SIG-M5 (cell line): ENCODE measurements at places on chromosomes 4 and X.

DNA sequence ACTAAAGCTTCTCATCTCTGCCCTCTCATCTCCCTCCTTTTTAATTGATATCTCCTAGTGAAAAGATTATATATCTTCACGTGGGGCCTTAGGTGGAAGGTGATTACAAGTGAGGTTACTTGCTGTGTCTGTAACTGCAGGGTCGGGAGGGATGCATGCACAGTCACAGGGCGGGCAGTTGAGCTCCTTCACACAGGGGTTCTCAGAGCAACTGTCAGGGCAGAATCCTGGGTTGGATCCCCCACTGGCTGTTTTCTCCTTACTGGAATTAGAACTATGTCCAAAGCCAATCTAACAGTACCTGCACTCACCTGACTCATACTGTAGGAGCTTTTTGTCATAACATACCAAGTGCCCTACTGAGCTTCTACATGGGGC is 141.1 kb downstream of the AASDH start:
- DNase-seq = no peak

DNA sequence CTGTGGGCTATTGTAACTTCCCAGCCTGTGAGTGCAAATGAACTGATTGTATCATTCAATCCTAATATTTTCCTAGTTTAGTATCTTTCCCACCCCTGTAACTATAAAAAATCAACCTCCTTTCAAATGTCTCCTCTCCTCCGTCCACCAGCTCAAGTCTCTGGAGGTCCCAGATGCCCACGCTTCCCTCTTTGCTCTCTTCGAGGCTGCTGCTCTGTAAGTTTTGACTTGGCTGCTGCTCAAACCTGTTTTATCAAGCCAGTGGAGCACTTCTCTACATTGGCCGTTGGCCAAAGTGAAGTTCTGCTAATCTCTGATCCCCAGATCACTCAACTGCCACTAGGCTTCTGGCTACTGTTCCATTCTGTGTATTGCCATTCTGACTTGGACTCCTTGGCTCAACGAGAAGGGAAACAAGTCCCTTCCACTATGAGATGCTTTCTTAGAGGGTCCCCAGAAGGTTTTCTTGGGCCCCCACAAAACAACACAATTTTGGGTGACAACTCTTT is 60.7 kb upstream of the RAPGEF2 start:
- DNase-seq = no peak

- no peak for DNase-seq
Measured at GRCh38 chrX:42886519-42886918, 108.6 kb upstream of the PPP1R2C start.

- no peak for DNase-seq
Measured at GRCh38 chr4:154433543-154433942, 58.1 kb downstream of the DCHS2 start.

- DNase-seq = no peak
Measured at GRCh38 chrX:119790977-119791436, 423 bp downstream of the RPL39 start.

DNA sequence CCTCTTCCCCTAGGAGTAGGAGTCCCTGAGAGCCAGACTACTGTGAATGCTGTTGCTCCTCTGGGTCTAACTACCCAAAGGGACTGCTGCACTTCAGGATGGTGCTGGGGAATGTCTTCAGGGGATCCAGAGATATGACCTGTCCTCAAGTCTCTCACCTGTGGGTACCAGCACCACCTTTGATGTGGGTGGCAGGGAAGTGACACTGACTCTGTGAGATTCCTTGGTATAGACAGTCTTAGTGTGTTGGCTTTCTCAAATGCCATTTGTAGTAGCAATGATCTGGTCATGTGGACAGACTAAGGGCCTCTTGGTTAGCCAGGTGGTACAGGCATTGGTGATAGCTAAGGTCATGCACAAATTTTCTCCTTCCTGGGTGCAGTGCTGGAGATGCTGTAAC is 108.9 kb upstream of the ADAMTS3 start:
- DNase-seq = no peak
